Breast epithelium (tissue), 4 donors: ENCODE measurements at places on chromosomes 5 and 9. TPM values are rescaled to one million over a fixed set of nuclear protein-coding genes. Genes with fewer than 3 reads are reported as not detected.

The PCDHB13 gene
- total RNA-seq = 5.9 TPM

The PHF24 gene
- 0.15 TPM for total RNA-seq

The PCDHGA9 gene
- 13.8 TPM for total RNA-seq

The C9orf50 gene
- total RNA-seq = 0.48 TPM

The POU5F2 gene
- total RNA-seq = 6.2 TPM
